ENCODE measurements at places on chromosomes 16 and 17.

DNA sequence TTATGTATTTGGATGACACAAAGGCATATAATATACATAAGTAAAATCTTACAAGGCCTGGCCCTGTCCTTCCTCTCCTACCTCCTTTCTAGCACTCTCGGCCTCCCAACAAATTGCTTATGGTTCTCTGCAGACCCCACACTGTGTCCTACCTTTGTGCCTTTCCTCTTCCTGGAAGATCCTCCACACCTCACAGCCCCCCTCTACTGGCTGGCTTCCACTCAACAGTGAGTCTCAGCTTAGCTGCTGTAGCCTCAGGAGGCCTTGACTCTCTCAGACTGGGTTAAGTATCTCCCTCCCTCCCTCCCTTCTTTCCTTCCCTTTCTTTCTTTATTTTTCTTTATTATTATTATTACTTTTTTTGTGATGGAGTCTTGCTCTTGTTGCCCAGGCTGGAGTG lies 8.3 kb upstream of the SLC52A1 start:
- no peaks in the 10 kb centered on the region for H3K27me3 ChIP-seq
- H3K36me3 ChIP-seq: no peaks in the 10 kb centered on the region
- H3K4me3 ChIP-seq: no peak overlapping the region

DNA sequence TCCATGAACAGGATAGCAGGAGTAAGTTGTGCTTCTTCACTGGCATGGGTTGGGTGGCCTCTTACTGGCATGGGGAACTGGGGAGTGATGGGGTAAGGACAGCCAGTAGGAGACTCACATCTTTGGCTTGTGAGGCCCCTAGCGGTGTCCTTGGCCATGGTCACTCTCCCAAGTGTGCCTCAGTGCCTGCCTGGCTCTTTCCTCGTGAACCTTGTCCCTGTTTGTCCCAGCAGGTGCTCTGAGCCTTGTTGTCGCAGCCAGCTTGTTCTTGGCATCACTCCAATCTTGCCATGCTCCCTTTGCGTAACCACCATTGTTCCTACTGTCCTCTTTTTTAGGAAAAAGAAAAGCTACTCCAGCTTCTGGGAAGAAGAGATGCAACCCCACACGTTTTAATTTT lies 53.6 kb upstream of the SDK2 start:
- no peak overlapping the region for H3K4me3 ChIP-seq
- no peak for DNase-seq
- H3K36me3 ChIP-seq: no peaks in the 10 kb centered on the region
- no peaks in the 10 kb centered on the region for H3K4me1 ChIP-seq
- H3K27ac ChIP-seq: no peak overlapping the region

DNA sequence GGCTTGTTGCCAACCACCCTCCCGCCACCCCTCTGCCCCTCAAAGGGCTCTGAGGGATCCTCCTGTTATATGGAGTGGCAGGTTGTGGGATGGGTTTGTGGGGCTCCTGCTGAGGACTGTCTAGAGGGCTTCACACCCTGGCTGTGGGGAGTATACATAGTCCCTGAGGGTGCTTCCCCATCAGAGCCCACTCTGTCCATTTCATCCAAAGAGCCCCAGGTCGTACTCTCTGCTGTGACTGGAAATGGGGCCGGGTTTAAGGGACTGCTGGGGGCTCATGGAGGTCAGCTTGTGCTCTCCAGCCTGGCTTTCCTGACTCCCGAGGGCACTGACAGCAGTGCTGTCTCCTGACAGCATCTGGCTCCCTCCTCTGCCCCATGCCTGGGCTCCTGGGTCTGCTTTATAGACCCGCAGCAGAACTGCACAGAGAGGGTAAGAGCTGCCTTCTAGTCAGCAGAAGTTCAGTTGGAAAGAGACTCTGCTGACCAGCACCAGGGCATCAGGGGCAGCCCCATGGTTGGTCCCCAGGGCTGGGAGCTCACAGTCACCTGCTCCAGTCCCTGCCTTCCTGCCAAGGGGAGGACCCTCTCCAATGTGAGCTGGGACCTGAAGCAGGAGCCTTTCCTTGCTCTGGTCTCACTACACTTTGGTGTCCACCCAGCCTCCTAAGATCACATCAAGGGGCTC lies 17.8 kb upstream of the TNS4 start:
- H3K4me1 ChIP-seq: peaks cover 26% of the 10 kb centered on the region
- no peak for DNase-seq
- no peaks in the 10 kb centered on the region for H3K36me3 ChIP-seq
- no peak overlapping the region for H3K27ac ChIP-seq

DNA sequence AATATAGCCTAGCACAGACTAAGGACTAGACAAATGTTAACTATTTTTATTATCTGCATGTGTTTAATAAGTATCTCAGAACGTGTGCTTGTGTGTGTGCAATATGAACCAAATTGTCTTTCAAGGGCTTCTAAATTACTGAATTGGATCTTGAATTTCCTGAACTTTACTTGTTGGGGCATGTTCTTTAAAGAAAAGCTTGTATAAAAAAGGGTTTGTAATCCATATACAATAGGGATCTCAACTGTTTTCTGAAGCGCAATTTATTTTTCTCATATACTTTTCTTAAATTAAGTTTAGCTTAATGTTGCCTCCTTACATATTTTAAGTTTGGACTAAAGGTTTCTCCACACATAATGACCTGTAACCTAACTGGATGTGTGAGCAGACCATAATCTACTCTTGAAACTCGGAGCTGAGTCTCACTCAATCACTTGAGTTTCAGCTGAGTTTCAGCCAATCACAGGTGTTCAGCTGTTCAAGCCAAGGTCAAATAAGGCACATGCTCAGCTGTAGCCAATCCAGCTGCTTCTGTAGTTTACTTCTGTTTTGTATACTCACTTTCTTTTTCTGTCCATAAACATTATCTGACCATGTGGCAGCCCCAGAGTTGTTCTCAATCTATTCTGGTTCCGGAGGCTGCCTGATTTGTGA lies 72.3 kb downstream of the CDK5R1 start:
- H3K4me3 ChIP-seq: no peak overlapping the region
- H3K36me3 ChIP-seq: no peaks in the 10 kb centered on the region
- H3K4me1 ChIP-seq: no peaks in the 10 kb centered on the region
- no peak for DNase-seq
- no peak overlapping the region for H3K27ac ChIP-seq

DNA sequence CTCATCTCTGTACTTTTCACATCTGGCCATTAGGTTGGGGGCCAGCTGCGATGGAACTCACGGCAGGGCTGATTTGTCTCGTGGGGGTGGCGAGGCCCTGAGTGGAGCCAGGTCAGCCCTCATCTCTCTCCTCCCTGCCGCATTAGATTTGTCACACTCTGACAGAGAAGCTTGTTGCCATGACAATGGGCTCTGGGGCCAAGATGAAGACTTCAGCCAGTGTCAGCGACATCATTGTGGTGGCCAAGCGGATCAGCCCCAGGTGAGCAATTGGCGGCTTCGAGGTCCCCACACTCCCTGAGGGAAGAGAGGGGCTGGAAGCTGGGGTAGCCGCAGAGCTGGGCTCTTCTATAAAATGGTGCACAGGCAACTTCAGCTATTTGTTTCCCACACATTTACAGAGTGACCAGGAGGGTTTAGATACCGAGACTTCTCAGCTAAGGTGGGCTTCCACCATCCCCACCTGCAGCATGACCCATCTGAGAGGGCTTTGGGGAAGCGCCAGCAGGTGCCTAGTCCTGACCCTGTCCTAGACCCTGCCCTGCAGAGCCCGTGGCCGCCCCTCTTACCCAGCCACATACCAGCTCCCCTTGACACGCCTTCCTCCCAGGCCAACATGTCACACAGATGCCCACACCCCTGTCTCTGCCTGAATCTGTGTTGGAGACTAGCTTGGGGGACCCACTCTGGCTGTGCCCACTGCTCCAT lies 8.4 kb downstream of the TMEM98 start:
- no peak overlapping the region for H3K27ac ChIP-seq
- no peaks in the 10 kb centered on the region for H3K27me3 ChIP-seq
- peaks cover 10% of the 10 kb centered on the region for H3K4me1 ChIP-seq
- no peak overlapping the region for H3K4me3 ChIP-seq
- peaks cover 19% of the 10 kb centered on the region for H3K36me3 ChIP-seq

DNA sequence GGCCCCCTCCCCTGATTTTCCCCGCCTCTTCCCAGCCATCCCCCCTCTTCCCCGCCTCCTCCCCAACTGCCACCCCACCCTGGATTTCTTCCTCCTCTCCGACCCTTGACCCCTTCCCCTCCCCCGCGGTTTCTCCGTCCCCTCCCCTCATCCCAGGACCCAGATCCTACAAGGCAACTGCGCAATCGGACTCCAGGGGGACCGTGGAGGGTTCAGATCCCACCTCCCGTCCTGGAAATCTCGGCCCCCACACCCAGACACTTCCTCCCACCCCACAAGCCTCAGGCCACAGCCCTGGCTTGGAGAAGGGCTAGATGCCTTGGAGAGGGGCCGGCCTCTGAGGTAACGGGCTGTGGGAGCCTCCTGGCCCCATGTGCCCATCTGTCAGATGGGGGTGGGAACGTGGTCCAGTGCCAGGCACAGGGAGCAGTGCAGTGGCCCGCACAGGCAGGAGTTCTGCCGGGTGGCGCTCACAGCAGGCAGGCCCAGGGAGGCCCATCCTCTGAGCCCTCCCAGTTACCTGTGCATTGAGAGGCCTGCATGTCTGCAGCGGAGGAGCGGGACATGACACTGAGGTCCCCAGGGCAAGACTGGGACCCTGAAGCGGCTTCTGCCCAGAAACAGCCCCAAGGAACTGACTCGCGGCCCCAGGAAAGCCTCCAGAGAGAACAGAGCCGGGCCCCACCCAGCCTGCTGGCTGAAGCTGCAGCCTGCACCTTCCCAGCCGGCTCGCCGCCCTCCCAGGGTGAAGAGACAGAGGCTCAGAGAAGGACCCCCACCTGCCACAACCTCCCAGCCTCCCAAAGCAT lies 16.7 kb downstream of the ZNF423 start:
- peaks cover 42% of the 10 kb centered on the region for H3K4me1 ChIP-seq
- H3K27ac ChIP-seq: peak overlapping the region; percentile 42
- no peak for DNase-seq
- H3K36me3 ChIP-seq: no peaks in the 10 kb centered on the region

GRCh38 chr17:53516636-53517035 lies 306.1 kb upstream of the KIF2B start:
- no peak overlapping the region for H3K27ac ChIP-seq
- H3K36me3 ChIP-seq: no peaks in the 10 kb centered on the region
- DNase-seq: no peak
- no peak overlapping the region for H3K4me3 ChIP-seq
- no peaks in the 10 kb centered on the region for H3K4me1 ChIP-seq

GRCh38 chr17:55677446-55677845 lies 45.2 kb downstream of the TMEM100 start:
- no peaks in the 10 kb centered on the region for H3K36me3 ChIP-seq
- H3K4me1 ChIP-seq: no peaks in the 10 kb centered on the region
- DNase-seq: no peak
- H3K27me3 ChIP-seq: no peaks in the 10 kb centered on the region
- no peak overlapping the region for H3K27ac ChIP-seq

DNA sequence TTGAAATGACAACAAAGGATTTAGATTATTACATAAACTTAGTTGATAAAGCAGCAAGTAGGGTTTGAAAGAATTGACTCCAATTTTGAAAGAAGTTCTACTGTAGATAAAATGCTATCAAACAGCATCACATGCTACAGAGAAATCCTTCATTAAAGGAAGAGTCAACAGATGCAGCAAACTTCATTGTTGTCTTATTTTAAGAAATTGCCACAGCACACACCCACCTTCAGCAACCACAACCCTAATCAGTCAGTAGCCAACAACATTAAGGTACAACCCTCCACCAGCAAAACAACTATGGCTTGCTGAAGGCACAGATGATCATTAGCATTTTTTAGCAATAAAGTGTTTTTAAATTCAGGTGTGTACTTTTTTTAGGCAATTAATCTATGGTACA lies 75.1 kb upstream of the NSRP1 start:
- H3K4me1 ChIP-seq: no peaks in the 10 kb centered on the region
- H3K36me3 ChIP-seq: no peaks in the 10 kb centered on the region
- no peak for DNase-seq
- no peaks in the 10 kb centered on the region for H3K27me3 ChIP-seq
- H3K4me3 ChIP-seq: no peak overlapping the region

DNA sequence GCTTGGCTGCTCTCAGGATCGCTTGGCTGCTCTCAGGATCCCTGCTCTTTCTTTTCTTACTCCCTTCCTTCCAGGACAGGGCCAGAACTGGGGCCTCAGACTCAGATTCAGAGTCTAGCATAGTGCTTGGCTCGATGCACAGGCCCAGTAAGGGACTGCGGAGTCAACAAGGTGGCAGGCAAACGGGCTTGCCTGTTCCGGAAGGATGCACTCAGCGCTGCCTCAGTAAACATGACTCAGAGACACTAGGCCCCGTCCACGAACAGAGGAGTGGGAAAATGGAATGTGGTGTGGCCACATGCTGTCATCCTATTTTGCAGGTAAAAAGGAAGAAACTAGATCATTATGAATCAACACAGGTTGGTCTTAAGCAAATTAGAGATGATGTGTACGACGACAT lies 9.8 kb downstream of the SPHK1 start:
- no peak overlapping the region for H3K27ac ChIP-seq
- H3K4me3 ChIP-seq: no peak overlapping the region
- H3K4me1 ChIP-seq: peaks cover 10% of the 10 kb centered on the region
- no peak for DNase-seq
- no peaks in the 10 kb centered on the region for H3K27me3 ChIP-seq

GRCh38 chr16:67423015-67423414 lies 6.7 kb upstream of the ZDHHC1 start:
- H3K4me3 ChIP-seq: no peak overlapping the region
- H3K27me3 ChIP-seq: peaks cover 11% of the 10 kb centered on the region

- H3K4me3 ChIP-seq: no peak overlapping the region
- H3K4me1 ChIP-seq: peaks cover 10% of the 10 kb centered on the region
- DNase-seq: no peak
- H3K36me3 ChIP-seq: no peaks in the 10 kb centered on the region
These were observed 12.8 kb upstream of the MT4 start for GRCh38 chr16:56551796-56552738.

DNA sequence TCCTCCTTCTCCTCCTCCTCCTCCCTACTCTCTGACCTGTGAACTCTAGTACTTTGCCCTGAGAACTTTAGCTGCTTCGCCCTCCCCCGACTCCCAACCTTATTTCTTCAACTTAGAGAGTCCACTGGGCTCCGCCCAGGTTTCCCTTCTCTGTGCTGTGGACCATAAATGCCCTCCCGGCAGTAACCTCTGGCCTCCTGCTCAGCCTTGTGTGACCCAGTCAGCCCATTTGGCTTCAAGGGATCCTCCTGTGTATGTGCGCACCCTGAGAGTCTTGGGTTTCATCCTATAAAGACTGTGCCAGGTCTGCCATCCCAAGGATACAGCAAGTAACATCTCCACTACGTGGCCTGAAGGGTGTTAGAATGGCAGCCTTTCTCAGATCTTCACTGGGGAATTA lies 275.6 kb upstream of the C16orf82 start:
- no peak overlapping the region for H3K4me3 ChIP-seq
- no peaks in the 10 kb centered on the region for H3K4me1 ChIP-seq
- no peak for DNase-seq
- no peak overlapping the region for H3K27ac ChIP-seq
- no peaks in the 10 kb centered on the region for H3K36me3 ChIP-seq
- no peaks in the 10 kb centered on the region for H3K27me3 ChIP-seq

DNA sequence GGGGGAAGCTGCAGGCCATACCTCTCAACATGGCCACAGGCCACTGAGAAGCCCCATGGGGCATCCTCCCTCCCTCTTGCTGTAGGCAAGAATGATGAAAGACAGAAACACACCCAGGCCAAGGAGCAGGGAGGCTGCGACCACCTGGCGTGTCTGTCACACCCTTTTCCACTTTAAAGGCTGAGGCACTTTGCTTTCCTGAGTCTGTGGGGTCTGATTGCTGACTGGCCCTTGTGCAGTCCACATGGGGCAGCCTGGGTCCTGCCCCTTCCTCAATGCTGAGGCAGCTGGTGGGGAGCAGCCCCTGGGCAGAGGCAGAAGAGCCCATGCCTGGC lies 8.7 kb downstream of the TMEM204 start:
- no peak for DNase-seq
- peak overlapping the region; percentile 97 for H3K27ac ChIP-seq
- no peak overlapping the region for H3K4me3 ChIP-seq
- peaks cover 99% of the 10 kb centered on the region for H3K4me1 ChIP-seq
- H3K27me3 ChIP-seq: no peaks in the 10 kb centered on the region
- peaks cover 61% of the 10 kb centered on the region for H3K36me3 ChIP-seq
